ENCODE measurements at places on chromosomes 3 and 15.

- DNase-seq, result no peak
Observed at GRCh38 chr15:94098921-94099573, 132.3 kb upstream of the MCTP2 start.

GRCh38 chr3:14204515-14205284 lies 26.1 kb downstream of the LSM3 start:
- DNase-seq, result no peak

- DNase-seq, result no peak
Observed at GRCh38 chr3:77456906-77457305, 417.0 kb downstream of the ROBO2 start.

GRCh38 chr3:187066228-187066995 lies 72.9 kb downstream of the RPL39L start:
- peak; percentile 62 for DNase-seq

All from activated CD4-positive, alpha-beta T cell treated with anti-CD3 and anti-CD28 coated beads for 48 hours (primary cell).